BE2C (cell line): ENCODE measurements at places on chromosomes 7 and 10.

DNA sequence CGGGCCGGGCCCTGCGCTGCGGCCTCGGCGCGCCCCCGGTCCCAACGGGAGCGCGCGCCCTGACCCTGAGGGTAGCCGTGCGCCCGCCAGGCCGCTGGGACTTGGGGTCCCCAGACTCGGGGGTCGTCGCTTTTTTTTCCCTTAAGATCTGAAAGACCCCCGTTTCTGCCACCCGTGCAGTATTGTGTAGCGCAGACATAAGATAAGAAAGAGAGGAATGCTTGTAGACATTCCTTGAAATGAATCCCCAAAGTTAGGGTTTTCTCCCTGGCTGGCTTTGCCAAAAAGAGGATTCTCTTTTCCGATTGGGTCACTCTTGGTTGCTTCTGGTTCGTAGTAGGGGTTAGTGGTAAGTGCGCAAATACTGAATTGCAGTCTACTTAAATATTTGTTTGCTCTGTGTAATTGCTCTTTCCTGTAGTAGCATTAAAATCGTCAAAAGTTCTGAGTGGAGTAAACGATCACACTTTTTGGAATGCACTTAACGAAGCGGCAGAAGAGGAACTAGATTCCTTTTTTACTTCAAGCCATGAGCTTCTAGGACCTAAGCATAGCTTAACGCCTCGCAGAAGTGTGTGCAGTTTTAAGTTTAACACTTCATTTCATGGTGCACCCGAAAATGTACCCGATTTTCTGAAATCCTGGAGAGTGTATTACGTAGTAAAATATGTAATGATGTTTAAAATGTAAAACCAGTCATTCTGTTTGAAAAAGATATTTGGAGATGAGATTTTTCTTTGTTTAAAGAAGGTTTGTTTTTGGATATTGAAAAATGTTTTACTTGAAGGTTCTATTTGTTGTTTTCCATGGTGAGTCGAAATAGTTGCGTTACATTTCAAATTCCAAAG lies 1.3 kb downstream of the CUL1 start:
- DNase-seq: no peak

GRCh38 chr10:49310460-49310859 lies 11.5 kb downstream of the C10orf71 start:
- no peak for DNase-seq

DNA sequence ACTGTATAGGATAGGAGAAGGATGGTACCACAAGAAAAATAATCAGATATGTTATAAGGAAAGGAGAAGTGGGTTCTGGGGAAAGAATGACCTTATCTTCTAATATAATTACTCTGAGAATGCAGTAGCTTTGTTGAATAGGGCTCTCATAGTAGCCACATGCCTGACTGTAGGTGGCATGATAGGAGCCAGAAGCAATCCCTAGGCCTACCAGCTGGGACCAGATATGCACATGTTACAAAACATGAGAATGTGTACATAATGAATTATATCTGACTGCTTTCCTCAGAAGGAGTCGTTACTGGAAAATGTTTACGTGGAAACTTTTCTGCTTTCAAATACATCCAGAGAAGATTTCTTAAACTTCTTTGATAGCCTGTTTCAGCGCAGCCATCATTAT lies 53.2 kb upstream of the FAM3C start:
- peak; percentile 64 for DNase-seq

DNA sequence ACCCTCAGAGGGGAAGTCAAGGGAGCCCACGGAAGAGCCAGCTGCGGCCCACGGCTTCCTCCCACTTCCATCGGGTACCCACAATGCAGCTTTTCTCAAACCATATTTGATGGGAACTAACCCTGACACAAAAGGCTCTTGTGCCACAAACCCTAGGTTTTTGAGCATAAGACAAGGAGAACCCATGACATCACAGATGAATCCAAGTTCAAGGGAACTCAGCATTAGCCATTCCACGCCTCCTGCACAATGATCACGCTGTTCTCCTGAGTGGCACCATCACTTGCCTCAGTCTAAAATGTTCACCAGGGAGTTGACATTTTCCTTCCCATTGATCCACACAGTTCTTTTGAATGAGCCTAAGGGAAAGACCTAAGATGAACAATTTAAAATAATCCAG lies 70.4 kb downstream of the ITIH5 start:
- no peak for DNase-seq

DNA sequence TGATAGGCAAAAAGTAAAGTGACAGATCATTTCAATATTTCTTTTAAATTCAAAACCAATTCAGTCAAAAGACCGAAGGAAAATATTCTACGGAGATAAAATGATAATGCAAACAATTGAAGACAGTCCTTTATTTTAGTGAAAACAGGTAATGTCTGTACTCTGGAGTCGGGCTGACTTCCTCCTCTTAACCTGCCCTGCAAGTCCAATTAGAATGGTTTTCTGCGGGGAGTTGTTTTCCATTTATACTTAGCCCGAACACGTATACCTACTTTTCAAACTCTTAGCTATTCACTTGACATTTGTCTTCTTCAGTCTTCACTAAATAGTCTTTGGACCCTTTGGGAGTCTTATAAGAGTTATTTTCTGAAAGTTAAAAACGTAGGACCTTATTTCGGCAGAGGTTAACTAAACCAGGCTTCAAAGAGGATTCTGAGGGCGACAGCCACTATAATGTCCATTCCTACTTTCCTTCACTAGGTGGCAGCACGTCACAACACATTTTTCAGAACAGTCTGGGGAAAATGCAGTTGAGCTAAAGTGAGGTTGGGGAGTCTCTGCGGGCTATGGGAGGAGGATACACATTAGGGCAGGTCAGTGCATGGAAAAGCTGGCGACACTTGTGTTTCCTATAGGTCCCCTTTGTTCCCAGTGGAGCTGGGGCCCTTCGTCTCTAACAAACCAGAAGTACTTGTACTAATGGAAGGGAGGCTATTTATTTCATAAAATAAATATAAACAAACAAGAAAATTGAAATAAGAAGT lies 472.0 kb downstream of the KCNMA1 start:
- DNase-seq: peak; percentile 67

DNA sequence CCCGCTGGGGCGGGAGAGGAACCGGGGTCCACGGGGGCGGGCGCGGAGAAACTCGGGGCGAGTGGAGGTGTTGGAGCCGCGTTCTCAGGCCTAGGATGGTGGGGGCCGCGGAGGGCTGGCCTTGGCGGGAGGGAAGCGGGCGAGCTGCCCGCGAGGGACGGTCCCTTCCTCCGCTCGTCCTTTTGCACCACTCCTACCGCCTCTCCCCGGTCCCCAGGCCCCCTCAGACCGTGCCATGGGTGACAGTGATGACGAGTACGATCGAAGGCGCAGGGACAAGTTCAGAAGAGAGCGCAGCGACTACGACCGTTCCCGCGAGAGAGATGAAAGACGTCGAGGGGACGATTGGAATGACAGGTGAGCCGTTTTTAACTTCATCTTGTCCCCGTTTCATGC lies 451 bp downstream of the SRRT start:
- no peak for DNase-seq

GRCh38 chr10:45439873-45440272 lies 65.9 kb downstream of the ALOX5 start:
- DNase-seq: no peak

DNA sequence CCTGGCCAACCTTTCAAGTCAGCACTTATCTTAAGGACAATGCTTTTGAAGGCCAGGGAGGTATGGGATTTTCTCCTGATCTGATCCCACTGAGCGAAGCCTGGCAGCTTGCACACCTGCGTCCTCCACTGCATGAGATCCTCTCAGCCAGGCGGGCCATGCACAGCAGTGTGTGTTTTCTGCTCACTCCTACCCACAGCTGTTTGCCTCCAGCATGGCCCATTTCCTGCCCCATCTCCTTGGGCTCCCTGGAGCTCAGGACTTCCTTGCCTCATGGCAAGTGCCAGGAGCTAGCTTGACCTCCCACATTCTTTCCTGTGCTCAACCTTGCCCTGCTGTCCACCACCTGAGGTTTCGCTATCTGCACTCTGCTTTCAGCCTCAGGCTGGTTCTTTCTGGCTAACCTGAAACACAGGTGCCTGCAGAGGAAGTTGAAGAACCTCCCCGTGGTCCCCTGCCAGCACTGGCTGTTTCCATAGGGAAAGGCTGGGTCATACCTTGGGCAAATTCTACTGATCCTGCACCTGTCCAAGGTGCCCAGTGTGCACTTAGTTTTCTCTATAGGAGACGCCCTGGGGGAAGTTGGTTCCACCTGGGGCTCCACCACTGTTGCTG lies 43.9 kb upstream of the EEPD1 start:
- no peak for DNase-seq

GRCh38 chr7:55140221-55140940 lies 121.6 kb downstream of the EGFR start:
- peak; percentile 74 for DNase-seq

GRCh38 chr7:99407872-99408378 lies 472 bp downstream of the PDAP1 start:
- no peak for DNase-seq

GRCh38 chr7:120743128-120743527 lies 114.8 kb downstream of the TSPAN12 start:
- DNase-seq: no peak

DNA sequence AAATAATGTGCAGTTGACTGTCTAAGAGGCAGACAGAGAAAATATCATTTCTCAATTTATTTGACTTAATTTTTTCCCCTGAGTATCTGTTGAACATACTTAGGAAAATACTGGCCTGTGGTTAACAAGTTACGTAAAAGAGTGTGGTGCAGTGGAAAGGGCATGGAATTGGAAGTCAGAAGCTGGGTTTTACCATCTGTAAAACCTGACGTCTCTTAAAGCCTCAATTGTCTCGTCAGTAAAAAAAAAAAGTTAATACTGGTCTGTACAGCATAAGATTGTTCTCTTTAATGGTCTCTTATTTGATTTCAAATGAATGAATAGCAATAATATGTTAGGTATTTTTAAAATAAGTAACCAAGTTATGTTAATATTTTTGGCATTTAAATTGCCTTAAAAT lies 67.8 kb downstream of the PHTF2 start:
- DNase-seq: no peak

- DNase-seq: peak; percentile 80
These were observed 183.1 kb downstream of the TAX1BP1 start for GRCh38 chr7:27922907-27923641.

DNA sequence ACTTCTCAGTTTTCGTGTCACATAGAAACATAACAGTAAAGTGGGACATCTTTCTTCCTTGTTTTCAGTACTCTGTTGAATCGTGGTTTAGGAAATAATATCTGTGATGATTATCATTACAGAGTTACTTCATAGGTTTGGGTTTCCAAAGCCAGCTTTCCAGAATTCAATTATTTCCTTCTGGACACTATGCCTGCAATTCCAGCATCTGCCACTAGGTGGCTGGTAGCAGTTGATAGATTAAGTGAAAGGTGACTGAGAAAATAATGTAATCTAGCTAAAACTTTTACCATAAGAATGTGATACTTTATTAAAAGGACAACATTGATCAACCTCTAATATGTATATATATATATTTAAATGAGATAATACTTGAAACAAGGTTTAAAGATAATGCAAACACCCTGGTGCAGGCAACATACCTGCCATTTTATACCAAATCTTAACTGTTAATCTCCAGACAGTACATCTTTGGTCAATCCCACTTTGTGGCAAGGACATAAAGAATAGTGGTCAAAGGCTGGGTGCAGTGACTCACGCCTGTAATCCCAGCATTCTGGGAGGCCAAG lies 102.6 kb downstream of the SH3PXD2A start:
- no peak for DNase-seq

DNA sequence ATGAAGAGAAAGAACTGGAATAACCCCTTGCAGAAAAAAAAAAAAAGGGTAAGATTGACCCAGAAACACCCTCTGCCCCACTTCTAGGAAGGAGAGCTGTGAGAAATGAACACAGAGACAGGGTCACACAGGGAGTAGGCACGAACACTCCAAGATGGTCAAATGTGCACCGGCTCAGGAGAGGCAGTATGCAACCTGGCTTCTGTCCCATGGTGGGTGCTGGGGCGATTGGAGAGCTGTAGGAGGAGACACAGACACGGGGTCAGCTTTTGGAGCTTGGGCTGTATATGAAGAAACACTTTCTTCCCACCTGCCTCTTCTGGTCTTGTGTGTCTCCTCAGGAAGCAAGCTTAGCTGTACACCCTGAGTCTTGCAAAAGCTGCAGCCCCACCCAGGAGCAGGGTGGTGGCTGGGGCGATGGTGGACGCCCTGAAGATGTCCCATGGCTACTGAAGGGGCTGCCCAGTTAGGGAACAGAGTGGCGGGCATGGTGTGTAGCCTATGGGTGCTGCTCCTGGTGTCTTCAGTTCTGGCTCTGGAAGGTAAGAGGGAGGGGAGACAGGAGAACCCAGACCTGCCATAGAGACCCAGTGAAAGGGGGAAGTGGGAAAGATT lies 8.0 kb downstream of the EPHB6 start:
- no peak for DNase-seq

DNA sequence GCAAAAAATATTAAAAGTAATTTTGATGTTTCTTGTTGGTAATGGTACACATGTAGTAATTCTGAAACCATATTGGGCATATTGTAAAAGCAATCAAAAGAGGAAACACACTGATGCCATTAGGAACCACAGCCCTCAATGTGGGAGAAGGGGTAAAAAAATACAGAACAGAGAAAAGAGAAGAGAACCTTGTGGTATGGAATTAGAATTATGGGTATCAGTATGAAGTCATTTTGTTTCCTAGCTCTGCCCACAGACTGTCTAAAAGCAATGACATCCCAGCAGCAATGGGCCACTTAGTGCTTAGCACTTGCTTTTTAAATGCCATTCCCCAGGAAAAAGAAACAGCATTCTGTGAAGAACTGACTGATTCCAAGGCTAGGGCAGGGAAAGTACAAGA lies 61.5 kb downstream of the CPVL start:
- no peak for DNase-seq

DNA sequence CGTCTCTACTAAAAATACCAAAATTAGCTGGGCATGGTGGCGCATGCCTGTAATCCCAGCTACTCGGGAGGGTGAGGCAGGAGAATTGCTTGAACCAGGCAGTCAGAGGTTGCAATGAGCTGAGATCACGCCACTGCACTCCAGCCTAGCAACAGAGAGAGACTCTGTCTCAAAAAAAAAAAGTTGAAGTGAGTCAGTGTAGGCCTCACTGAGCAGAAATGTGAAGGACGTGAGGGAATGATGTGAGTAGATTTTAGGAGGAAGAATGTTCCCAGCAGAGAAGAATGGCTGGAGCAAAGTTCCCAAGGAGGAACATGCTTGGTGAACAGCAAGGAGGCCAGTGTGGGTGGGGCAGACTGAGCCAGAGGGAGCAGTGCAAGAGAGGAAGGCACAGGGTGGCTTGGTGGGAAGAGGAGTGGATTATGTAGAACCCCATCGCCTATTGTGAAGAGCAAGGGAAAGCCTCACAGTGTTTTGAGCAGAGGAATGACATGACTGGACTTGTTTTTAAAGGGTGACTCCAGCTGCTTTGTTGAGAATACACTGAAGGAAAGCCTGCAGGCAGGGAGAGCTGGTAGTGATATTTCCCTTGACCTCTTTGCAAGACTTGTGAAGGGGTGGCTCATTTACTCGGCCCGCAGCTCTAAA lies 708.7 kb downstream of the SUGCT start:
- no peak for DNase-seq

- no peak for DNase-seq
These were observed 388.7 kb upstream of the VSTM2A start for GRCh38 chr7:54153462-54153861.
